ENCODE measurements at places on chromosomes 5 and 9. TPM values are rescaled to one million over a fixed set of nuclear protein-coding genes. Genes with fewer than 3 reads are reported as not detected.

Gene TXNDC8
- not detected for total RNA-seq

Gene C5orf58
- total RNA-seq, result not detected

Gene FREM1
- total RNA-seq, result not detected

Gene C7
- not detected for total RNA-seq

Gene DMRTA1
- total RNA-seq, result 0.05 TPM

Gene MAST4
- 42.1 TPM for total RNA-seq

Gene PCDHGB5
- total RNA-seq, result 0.09 TPM

Gene SLC26A2
- total RNA-seq, result 8.9 TPM

Gene EQTN
- not detected for total RNA-seq

Gene PCDHGB7
- 0.11 TPM for total RNA-seq

Gene BTNL9
- total RNA-seq, result not detected

Gene NUTM2F
- not detected for total RNA-seq

Gene PCDHB12
- not detected for total RNA-seq

Gene SLC34A3
- not detected for total RNA-seq

Gene RAB3C
- not detected for total RNA-seq

Gene SLC38A9
- total RNA-seq, result 21.7 TPM

Gene RASEF
- not detected for total RNA-seq

Gene WNT8A
- total RNA-seq, result not detected
